ENCODE measurements at places on chromosomes 11 and 22.

DNA sequence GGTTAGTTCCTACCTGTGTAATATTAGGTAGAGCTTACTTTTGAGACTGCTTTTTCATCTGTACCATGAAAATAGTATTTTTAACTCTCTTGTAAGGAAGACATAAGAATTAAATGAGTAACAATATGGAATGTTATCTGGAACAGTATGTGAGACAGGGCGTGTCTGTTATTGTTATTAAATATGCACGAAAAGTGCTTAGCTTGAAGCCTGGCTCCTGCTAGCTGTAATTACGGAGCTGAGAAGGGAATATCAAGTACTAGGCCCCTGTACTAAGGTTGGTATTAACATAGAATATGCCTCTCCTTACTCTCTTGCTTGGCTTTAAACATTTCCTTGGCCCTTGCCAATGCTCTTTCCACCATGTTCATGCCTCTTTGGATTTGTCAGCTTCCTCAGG lies 194.0 kb downstream of the FAM76B start:
- no peak for DNase-seq

GRCh38 chr11:121901886-121902285 lies 214.1 kb downstream of the BLID start:
- no peak for DNase-seq

DNA sequence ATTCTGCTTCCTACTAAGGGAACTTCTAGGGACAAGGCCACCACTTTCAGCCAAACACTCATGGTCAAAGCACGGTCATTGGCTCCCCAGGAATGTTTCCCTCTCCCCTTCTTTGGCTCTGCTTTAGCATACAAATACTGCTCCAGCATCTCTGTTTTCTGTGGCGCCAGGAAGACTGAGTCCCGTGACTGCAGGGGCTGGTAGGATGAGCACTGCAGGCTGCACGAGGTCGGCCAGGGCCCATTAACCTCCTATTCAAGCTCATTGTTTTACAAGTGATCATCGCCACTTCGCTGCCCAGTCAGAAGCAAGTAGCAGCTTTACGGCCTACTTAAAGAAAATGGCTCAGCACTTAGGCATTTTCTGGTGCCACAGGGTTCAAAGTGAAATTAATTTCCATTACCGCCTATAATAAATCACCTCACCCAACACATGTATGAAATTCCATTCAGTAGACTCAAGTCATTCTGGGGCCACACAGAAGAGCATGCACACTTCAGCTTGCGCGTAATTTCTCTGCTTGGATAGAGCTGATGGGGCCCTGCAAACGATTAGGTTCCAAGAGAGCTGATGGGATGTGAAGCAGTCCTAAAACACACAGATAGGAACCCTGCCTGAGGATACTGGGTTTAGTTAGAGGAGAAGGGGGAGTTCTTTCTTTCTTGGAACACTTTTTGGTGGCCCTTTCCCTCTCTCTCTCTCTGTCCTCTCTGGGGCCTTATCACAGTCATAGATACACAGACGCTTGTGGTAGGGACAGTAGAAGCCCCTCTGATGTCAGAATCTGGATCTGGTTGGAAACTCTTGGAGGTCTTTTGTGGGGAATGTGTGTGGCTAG lies 173.7 kb downstream of the KIF18A start:
- DNase-seq = no peak

- no peak for DNase-seq
These were observed 27.8 kb downstream of the MORC2 start for GRCh38 chr22:30940685-30941362.

GRCh38 chr11:10392095-10393079 lies 62.7 kb upstream of the AMPD3 start:
- DNase-seq = no peak

DNA sequence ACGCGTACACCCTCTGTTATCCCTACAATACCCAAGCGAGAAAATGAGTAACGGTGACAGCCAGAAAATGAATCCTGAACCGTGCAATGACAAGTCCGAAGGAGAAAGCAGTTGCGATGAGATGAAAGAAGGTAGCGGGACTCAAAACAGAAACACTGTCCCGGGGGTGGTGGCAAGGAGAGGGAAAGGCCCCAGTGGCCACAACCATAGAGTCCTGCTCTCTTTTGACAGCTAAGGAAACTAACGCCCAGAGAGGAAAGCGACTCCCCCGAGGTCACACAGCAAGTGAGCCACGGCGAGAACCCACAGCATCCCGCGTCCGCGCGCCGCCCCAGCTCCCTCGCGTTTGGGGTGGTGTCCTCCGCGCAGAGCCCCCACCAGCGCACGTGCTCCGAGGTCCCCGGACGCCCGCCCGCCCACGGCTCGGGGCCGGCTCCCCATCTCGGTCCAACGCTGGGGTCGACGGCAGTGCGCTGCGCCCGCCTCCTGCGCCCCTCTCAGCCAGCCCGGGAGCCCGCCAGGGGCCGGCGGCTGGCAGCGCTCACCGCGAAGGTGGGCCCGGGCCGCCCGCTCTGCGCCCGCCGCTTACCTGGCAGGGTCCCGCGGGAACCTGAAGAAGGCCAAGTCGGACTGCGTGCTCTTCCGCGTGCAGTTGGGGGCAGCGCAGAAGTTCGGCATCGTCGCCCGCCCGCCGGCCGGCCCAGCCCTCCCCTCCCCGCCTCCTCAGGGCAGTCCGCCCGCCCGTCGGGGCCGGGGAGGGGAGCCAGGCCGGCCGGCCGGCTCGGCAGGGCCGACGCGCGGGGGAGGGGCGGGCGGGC lies 564 bp downstream of the THAP12 start:
- DNase-seq = peak; percentile 45

- peak; percentile 67 for DNase-seq
These were observed 25.2 kb downstream of the FAM76B start for GRCh38 chr11:95764267-95764898.

DNA sequence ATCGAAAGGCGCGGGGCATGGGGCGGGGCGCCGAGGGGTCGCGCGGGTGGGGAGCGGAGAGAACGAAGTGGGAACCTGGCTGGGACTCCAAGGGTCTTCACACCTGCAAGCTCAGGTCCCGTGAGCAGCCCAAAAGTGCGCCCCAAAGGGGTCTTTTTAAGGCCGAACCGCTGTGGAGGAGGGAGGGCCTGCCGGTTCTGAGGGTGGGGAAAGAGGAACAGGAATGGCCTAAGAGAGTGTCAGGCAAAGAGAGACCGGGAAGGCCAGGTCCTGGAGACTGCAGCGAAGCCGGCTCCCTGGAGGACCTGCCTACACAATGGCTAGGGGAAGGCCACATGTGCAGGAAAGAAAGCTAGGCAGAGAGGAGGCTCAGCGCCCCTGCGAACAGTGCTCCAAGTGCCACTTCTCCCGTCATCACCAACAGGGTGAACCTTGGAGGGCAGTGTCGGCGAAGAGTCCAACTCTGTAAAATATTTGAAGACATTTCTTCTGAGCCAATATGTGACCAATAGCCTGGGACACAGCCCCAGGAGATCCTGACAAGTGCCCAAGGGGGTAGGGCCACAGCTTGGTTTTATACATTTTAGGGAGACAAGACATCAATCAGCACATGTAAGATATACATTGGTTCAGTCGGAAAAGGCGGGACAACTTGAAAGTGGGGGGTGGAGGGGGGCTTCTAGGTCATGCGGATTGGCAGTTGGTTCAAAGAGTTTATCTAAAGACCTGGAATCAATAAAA lies 710 bp upstream of the DGCR2 start:
- DNase-seq = no peak

- peak; percentile 92 for DNase-seq
These were observed at the start of gene FTH1 for GRCh38 chr11:61967116-61967923. Gene FTH1 (minus strand): TSS chr11:61967634. CDS start chr11:61967425, 209 bp downstream.

DNA sequence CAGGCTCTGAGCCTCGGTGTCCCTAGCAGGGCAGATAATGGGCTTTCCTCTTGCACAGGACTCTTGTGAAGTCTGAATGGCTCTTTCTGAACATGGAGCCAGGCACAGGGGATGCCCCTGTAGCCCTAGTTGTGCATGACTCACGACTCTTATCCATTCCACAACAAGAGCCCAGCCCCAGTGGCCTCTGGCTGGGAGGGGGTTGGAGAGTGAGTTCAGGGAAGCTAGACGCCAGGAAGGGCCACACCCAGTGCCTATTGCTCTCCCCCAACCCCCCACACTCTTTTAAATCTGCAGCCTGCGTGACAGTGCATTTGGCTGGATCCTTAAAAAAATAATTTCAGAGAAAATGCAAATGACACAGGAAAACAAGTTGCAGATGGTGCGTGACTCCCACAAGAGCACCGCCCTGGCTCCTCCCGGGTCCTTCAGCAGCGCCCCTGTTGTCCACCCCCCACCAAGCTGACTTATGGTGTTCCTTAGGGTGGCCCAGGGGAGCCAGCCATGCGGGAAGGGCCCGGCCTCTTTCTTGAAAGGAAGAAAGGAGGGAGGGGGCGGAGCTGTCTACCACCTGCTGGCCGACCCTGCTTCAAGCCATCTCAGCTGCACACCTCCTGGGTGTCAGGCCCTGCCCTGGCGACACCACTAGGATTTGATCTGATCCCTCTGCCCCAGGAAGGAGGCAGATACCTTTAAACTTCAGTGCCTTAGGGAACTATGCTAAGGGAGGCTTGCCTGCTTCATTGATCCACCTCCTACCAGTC lies 74.7 kb downstream of the MN1 start:
- no peak for DNase-seq

- DNase-seq = no peak
These were observed 267.2 kb downstream of the NTM start for GRCh38 chr11:131637469-131638175.

DNA sequence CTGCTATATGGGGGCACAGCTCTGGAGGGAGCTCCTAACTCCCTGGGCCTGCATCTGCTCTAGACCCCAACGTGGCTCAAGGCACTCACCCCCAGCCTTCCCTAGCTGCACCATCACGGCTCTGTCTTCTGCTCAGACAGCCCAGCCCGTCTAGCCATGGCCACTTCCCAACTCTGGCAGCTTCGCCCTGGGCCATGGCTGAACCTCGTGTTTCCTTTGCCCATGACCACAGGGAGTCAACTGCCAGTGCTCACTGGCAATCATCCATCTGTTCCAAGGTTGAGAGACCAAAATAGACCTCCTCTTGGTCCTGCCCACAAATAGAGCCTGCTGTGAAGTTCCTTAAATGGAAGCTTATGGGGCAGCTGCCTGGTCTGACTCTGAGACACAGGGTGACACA lies 5.4 kb downstream of the LMO1 start:
- DNase-seq = no peak

DNA sequence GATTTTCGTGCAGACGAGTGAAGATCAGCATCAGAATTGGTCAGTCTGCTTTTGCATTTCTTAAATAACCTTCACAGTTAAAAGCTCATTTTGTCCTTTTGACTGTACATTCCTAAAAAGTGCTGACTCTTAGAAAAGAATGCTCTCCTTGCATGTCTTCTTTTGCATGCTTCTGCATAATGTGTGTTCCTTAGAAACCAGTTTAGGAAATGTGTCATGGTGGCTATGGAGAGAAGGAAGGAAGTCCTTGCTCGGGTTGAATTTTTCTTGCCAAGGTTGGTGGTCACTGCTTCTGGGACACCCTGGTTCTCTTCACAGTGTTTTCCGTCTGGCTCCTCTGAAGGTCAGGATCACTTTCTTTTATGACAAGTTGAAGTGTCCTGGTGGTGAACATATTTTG lies 6.8 kb downstream of the AP2A2 start:
- no peak for DNase-seq

GRCh38 chr11:44535191-44535980 lies 30.1 kb upstream of the CD82 start:
- DNase-seq = no peak

DNA sequence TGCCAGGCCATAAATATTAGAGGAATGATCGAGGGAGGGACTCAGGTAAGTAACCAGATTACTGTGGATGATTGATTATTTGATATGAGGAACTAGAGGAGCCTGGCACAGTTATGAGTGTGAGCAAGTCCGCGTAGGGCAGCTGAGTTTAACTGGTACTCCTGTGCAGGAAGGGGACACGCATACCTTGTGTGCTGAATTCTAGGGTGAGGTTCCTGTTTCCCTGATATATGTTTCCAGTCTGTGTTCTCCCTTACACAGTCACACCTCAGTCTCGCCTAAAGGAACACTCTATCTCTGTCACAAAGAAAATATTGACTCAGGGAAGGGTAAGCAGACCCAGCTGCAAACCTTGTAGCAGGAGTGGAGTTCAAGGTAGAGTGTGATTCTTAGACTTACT lies 17.4 kb downstream of the SGSM3 start:
- no peak for DNase-seq

- DNase-seq = no peak
These were observed 13.9 kb upstream of the RASSF10 start for GRCh38 chr11:12995188-12995587.

DNA sequence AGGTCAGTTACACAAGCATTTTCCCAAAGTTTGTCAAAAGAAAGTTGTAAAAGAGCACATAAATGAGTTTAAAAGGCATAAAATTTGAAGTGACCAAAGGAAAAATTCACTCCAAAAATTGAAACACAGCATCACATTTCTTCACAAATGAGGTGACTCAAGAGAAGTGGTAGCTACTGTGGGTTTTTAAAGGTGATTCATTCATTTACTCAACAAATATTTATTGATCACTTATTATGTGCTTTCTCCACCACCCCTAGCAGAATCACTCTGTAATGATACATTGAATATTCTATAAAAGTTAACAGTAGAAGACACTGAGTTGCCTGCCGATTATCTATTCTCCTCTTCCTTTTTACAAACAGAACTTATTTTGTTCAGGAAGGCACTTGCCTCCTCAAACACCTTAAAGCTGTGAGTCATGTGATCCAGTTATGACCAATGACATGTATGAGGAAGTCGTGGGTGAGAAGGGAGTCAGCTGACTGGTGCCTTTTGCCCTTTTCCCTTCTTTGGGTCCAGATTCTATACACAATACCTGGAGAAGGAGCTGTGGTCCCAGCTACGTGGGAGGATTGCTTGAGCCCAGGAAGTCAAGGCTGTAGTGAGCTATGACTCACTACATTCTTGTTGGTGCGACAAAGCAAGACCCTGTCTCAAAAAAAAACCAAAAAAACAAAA lies 67.7 kb upstream of the CLNS1A start:
- no peak for DNase-seq

GRCh38 chr11:112612250-112612849 lies 348.9 kb upstream of the NCAM1 start:
- DNase-seq = no peak

GRCh38 chr11:133078591-133079404 lies 453.5 kb downstream of the OPCML start:
- DNase-seq = peak; percentile 43

DNA sequence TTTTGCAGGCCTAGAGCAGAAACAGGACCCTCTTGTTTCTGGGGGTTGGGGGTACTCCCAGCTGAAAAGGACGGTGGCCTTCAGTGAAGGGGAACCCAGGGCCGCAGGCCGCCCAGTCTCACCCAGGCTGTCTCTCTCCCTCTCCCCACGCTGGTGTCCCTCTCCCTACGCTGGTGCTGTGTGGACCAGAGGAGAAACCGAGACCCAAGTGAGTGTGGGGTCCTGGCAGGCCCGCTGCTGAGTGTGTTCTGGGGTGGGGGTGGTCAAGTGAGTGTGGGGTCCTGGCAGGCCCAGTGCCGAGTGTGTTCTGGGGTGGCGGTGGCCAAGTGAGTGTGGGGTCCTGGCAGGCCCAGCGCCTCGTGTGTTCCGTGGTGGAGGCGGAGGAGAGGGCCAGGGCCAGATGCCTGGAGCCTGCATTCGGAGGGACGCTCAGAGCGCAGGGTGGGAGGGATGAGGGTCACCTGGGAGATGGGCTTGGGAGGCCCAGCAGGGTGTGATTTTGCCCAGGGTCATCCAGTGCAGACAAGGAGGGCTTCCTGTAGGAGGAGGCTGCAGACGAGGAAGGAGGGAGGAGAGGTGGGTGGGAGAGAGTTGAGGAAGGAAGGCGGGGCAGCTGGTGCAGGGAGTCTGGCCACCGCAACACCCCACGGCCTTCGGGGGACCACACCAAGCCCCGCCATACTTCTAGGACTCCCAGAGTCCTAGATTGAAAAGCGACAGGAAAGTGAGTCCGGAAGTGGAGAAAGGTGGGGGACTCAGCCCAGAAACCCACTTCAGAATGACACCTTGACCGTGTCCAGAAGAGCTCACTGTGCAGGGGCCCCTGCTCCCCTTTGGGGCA lies 10.3 kb downstream of the TNNT3 start:
- DNase-seq = no peak
